ENCODE measurements at places on chromosomes 11 and 22. TPM values are rescaled to one million over a fixed set of nuclear protein-coding genes. Genes with fewer than 3 reads are reported as not detected.

- peaks cover 39% of the 10 kb centered on the region for H3K4me1 ChIP-seq
- peak; percentile 59 for DNase-seq
- H3K4me3 ChIP-seq = peak overlapping the region; percentile 84
- H3K27me3 ChIP-seq = peaks cover 5% of the 10 kb centered on the region
- H3K36me3 ChIP-seq = peaks cover 9% of the 10 kb centered on the region
These were observed 782 bp downstream of the TMEM109 start for GRCh38 chr11:60914633-60915247.

- no peaks in the 10 kb centered on the region for H3K36me3 ChIP-seq
- H3K4me3 ChIP-seq = no peak overlapping the region
- H3K27me3 ChIP-seq = no peaks in the 10 kb centered on the region
These were observed 383.7 kb downstream of the TMEM135 start for GRCh38 chr11:87421422-87421821.

- no peak overlapping the region for H3K27ac ChIP-seq
- no peak overlapping the region for H3K4me3 ChIP-seq
- H3K4me1 ChIP-seq = no peaks in the 10 kb centered on the region
- H3K27me3 ChIP-seq = no peaks in the 10 kb centered on the region
- H3K36me3 ChIP-seq = no peaks in the 10 kb centered on the region
- DNase-seq = no peak
These were observed 511.8 kb downstream of the METTL15 start for GRCh38 chr11:28619846-28620540.

The OR5B2 gene
- not detected for total RNA-seq

Data from CD4-positive, CD25-positive, alpha-beta regulatory T cell (primary cell).